Bladder microvascular endothelial cell (primary cell): ENCODE measurements at places on chromosomes 11 and 22. TPM values are rescaled to one million over a fixed set of nuclear protein-coding genes. Genes with fewer than 3 reads are reported as not detected.

Gene OR51G1
- total RNA-seq: not detected in 2 replicates

Gene TIMP3
- 34.6 and 201 TPM in 2 replicates for total RNA-seq

Gene STT3A
- total RNA-seq: 117 and 253 TPM in 2 replicates

Gene PRMT3
- 10.2 and 15.0 TPM in 2 replicates for total RNA-seq

Gene KRTAP5-4
- total RNA-seq: not detected in 2 replicates

Gene FOLH1
- 0.16 and 0.57 TPM in 2 replicates for total RNA-seq

Gene PDE2A
- total RNA-seq: 159 and 229 TPM in 2 replicates

Gene UPK3A
- not detected in 2 replicates for total RNA-seq

Gene CCDC81
- 0.32 and 1.3 TPM in 2 replicates for total RNA-seq

Gene MAML2
- total RNA-seq: 3.2 and 8.7 TPM in 2 replicates

Gene HTR3B
- not detected in 2 replicates for total RNA-seq

Gene POU2AF2
- total RNA-seq: not detected in 2 replicates

Gene MISFA
- total RNA-seq: under 0.01 and 0.82 TPM in 2 replicates

Gene RBMXL2
- not detected in 2 replicates for total RNA-seq

Gene CARD18
- total RNA-seq: not detected in 2 replicates

Gene CNGA4
- total RNA-seq: not detected in 2 replicates

Gene KCNJ1
- under 0.01 and 0.06 TPM in 2 replicates for total RNA-seq

Gene ADM2
- total RNA-seq: 0.16 and 3.2 TPM in 2 replicates

Gene C11orf97
- not detected in 2 replicates for total RNA-seq

Gene APLNR
- 6.7 and 11.5 TPM in 2 replicates for total RNA-seq

Gene MS4A8
- not detected in 2 replicates for total RNA-seq
